ENCODE measurements at places on chromosomes 3 and 15. TPM values are rescaled to one million over a fixed set of nuclear protein-coding genes. Genes with fewer than 3 reads are reported as not detected.

DNA sequence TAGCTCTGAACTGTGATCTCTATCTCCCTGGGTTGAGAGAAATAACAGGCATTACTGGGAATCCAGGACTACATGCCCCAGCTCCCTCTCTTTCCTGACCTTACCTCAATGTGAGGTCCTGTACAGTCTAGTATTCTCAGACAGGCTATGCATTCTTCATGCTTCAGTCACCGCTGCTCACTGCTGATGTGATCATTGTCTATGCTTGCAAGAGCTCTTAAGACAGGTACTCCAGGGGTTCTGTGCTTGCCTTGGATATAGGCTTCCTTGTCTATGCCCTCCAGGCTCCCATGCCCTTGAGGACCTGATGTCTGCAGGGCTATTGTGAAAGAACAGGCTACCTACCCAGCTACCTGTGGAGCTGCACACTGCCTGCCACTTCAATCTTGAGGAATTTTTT, 183.6 kb downstream of the MBNL1 start:
- DNase-seq: no peak

GRCh38 chr3:18716101-18716500, 291.0 kb upstream of the SATB1 start:
- DNase-seq: no peak

- DNase-seq: no peak
These were observed 21.8 kb upstream of the NOX5 start for GRCh38 chr15:68992696-68993095.

DNA sequence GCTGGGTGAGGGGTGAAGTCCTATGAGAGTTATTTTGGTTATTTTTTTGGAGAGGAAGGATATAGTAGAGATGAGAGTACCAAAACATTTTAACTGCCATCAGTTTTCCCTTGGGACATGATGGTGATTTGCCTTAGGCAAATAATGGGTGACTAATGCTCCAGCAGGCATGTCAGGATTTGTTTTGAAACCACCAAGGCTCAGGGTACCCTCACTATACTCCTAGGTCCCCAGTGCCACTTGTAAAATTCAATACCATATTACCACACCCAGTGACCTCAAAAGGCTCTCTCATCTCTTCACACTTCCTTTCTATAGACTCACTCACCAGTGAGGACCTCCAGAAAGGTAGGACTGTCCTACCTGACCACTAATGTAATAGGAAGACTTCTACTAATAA, 83.6 kb downstream of the WDR72 start:
- no peak for DNase-seq

- no peak for DNase-seq
These were observed 150.7 kb upstream of the AGTR1 start for GRCh38 chr3:148546959-148547358.

DNA sequence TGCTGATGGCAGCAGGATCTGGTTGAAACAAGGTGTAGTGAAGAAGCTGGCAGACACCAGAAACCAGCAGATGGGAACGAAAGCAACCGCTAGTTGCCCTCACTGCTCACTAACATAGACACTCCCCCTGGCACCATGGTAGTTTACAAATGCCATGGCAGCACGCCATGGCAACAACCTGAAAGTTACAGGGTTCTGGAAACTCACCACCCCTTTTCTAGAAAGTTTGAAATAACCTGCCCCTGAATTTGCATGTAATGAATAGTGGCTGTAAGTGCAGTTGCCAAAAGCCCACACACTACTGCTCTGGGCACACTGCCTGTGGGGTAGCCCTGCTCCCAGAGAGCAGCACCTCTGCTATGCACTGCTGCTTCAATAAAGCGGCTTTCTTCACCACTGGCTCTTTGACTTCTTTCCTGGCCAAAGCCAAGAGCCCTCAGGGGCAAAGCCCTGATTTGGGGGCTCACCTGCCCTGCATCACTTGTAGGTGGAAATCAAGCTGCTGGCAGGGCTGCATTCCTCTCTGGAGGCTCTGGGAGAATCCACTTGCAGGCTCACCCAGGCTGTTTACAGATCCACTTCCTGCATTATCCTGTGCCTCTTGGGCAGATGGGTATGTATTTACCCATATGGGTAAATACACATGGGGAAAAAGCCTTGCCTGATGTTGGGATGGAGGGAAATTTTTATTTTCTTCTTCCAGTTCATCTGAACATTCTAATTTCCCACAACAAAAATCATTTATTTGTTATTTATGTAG, 2.0 kb upstream of the GP9 start:
- DNase-seq: peak; percentile 47

DNA sequence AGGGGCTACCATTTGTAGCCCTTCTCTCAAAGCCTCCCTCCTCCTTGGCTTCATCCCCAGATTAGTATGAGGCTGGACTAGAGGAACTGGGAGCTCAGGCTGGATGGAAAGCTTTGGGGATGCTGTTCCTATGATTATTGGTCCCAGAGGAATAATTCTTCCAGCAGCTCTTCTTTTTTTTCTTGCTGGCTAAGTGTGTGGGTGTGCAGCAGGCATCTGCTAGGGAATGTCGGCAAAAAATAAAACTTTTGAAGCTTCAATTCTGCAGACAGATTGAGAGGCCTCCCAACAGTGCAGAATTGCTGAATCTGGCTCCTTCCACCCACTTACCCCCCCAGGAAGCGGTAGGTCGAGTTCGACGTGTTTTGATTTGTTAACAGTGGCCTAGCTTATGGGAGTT, 138.5 kb upstream of the ANKRD28 start:
- no peak for DNase-seq

DNA sequence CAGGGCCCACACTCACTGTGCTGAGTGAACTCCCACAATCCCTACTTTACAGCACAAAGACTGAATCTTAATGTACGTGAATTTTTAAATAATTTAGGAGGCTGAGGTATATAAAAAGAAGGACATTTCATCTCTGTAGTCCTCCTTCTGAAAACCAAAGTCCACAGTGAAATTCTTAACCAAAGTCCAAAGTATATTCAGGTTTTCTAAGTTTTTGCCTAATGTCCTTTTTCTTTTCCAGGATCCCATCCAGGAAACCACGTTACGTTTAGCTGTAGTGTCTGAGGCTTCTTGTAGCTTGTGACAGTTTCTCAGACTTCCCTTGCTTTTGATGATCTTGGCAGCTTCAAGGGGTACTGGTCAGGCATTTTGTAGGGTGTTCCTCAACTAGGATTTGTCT, 44.5 kb downstream of the SCAP start:
- peak; percentile 3 for DNase-seq

DNA sequence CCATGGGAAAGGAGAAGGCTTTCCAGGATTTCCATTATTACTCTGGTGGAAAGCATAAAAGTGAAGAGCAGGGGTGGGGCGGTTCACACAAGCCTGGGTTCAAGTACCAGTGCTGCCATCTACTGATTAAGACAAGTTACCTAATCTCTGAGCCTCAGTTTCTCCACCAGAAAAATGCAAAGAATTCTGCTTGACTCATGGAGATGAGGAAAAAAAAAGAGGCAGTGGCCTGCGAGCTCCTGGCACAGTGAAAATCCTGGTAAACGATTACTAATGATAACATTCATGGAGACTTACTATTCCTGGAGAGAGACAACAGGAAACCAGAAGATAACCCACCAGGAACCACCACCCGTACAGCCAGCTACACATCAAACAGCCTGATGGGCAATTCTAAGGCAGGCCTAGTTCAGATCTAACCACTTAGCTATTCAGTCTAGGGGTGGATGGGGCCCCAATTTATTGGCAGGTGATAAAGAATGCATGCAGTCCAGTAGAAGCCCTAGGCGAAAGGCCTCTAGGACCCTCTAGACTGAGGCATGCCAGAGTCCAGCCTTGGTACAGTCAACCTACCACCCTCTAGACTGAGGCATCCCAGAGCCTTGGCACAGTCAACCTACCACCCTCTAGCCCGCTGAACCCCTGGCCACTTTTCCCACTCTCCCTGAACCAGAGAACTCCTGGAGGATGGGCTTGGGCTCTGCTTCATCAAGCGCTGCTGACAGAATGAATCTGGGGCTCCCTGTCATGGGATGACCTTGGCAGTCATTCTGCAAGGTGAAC, 2.5 kb downstream of the AMOTL2 start:
- DNase-seq: peak; percentile 65

DNA sequence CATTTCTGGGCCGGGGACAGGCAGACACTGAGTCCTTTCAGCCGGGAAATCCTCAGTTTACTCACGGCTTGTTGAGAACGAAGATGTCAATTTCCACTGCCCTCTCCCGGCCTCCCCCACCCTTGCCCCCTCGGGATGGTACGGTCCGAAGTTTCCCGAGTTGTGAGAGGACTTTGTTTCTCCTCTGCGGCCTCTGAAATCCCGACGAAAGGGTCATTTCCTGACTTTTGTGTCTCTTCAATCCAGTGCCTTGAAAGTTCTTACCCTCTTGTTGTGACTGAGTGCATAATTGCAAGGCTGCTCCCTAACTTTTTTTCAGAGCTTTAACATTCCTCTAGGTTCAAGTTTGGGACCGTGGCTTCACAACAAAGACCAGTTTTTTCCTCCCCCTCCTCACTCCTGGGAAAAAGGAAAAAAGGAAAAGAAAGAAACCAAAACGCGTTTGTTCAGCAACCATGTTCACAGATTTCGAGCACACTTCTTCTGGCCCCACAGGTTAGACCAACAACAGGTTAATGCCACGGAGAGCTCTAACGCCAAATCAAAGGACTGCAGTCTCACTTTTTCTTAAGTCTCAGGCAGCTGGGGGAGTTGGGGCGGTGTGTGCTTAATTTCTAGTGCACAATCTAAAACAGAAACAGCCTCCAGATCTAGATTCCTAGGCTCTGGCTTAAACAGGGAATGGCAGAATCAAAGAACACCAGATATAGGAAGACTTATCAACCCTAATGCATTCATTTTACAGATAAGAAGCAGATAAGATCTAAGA, 138.9 kb downstream of the TMCO5A start:
- peak; percentile 58 for DNase-seq

DNA sequence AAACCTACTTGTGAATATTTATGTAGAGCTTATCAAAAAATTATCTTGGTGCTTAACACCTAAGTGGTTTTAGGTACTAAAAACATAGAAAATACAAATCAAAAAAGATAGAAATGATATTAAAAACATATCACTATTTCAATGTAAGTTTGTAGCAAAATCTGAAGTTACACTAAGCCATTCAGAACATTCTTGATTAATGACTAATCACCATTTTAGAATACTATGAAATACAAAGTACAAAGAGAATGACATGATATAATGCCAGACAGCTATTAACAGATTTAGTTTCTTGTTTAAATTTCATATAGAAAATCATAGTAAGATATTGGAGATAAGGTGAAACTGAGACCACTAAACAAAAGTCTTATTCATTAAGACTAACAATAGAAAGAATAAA, 169.7 kb upstream of the AGTR1 start:
- no peak for DNase-seq

- DNase-seq: no peak
These were observed 222.2 kb downstream of the WNT5A start for GRCh38 chr3:55264919-55265318.

DNA sequence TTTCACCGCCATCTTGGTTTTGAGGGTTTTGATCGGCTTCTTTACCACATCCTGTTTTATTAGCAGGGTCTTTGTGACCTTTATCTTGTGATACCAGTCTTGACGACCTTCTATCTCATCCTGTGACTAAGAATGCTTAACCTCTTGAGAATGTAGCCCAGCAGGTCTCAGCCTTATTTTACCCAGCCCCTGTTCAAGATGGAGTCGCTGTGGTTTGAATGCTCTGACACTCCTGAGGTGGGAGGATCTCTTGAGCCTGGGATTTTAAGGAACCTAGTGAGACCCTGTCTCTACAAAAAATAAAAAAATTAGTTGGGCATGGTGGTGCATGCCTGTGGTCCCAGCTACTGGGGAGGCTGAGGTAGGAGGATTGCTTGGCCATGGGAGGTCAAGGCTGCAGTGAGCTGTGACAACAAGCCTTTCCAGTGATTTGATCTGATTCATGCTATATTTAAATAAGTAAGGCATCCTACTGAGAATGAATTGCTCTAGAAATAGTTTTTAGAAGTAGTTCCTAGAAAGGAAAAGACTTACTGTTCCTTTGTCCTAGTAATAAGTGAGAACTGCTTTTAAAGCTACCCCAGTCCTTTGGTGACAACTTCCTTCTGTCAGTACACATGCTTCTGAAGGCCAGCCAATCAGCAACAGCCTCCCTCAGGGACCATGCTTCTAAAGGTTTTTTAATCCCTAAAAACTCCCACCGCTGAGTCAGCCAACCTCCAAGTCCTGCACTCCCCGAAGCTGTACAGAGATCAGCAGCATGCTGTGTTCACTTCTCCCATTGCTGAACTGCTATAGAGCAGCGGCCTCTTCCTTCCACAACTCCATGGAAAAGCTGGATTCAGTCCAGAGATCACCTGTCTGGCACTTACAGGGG, 9.1 kb upstream of the CEMIP start:
- DNase-seq: no peak

The ACTR8 gene
- 41.6 TPM for total RNA-seq

The FBXO45 gene
- 11.4 TPM for total RNA-seq

The TBCCD1 gene
- total RNA-seq: 12.6 TPM

The EPHA3 gene
- total RNA-seq: 0.15 TPM

The ABI3BP gene
- total RNA-seq: not detected

The RNU5B-1 gene
- total RNA-seq: not detected

The NR1I2 gene
- total RNA-seq: 0.29 TPM

The FMN1 gene
- 0.36 TPM for total RNA-seq

The GABRR3 gene
- total RNA-seq: not detected

The RARRES1 gene
- total RNA-seq: 0.58 TPM

The PP2D1 gene
- total RNA-seq: not detected

The LIPH gene
- 0.84 TPM for total RNA-seq

The STRIT1 gene
- not detected for total RNA-seq

The TRH gene
- 0.22 TPM for total RNA-seq

Measured in endodermal cell (in vitro differentiated cells).